ENCODE measurements at places on chromosomes 7 and 10.

- DNase-seq = no peak
Measured at GRCh38 chr10:29798921-29799690, 164.3 kb upstream of the SVIL start.

DNA sequence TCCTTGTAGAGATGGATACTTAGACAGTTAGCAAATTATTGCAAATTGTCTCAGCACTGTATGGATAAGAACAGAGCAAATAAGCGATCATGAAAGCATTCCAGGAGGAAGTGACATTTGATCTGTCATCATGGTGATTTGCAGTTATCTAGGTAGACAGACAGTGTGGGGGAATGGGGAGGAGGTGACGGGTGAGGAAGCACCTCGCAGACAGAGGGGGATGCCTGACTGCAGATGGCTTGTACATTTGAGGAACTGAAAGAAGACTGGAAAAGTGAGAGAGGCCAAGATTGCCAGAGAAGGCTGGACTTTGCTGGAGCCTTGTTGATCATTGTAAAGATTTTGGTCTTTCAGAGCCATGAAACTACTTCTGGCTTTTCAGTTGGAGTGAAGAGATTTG lies 318.2 kb upstream of the CELF2 start:
- no peak for DNase-seq

- peak; percentile 70 for DNase-seq
Measured at GRCh38 chr7:19397911-19398310, 252.7 kb upstream of the FERD3L start.

GRCh38 chr7:101957744-101958525 lies 140.5 kb downstream of the CUX1 start:
- no peak for DNase-seq

DNA sequence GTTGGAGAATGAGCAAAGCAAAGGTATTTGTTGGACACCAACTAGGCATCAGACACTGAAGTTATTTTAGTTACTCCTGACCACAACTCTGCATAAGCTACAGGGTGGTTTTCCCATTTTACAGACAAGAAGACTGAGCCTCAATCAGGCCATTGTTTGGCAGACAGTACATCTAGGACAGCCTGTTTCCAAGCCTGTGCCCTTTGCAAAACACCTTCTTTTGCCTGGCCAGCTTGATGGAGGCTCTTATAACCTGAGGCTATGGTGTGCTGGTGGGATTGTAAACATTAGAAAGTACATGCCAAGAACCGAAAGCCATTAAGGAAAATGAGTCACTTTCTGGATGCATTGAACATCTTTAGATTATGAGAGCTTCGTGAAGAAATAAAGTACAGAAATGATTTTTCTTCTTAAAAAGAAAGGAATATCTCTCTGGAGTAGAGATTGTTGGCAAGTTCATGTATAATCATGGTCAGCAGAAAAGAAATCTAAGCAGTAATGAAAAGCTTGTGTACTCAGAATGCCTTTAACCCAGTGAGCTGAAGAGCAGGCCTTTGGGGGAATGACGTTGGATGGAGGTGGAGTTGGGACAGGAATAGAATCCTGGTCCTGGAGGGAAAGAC lies 140.6 kb downstream of the KIAA1217 start:
- peak; percentile 19 for DNase-seq

GRCh38 chr10:132838346-132838970 lies 52.5 kb upstream of the NKX6-2 start:
- no peak for DNase-seq

DNA sequence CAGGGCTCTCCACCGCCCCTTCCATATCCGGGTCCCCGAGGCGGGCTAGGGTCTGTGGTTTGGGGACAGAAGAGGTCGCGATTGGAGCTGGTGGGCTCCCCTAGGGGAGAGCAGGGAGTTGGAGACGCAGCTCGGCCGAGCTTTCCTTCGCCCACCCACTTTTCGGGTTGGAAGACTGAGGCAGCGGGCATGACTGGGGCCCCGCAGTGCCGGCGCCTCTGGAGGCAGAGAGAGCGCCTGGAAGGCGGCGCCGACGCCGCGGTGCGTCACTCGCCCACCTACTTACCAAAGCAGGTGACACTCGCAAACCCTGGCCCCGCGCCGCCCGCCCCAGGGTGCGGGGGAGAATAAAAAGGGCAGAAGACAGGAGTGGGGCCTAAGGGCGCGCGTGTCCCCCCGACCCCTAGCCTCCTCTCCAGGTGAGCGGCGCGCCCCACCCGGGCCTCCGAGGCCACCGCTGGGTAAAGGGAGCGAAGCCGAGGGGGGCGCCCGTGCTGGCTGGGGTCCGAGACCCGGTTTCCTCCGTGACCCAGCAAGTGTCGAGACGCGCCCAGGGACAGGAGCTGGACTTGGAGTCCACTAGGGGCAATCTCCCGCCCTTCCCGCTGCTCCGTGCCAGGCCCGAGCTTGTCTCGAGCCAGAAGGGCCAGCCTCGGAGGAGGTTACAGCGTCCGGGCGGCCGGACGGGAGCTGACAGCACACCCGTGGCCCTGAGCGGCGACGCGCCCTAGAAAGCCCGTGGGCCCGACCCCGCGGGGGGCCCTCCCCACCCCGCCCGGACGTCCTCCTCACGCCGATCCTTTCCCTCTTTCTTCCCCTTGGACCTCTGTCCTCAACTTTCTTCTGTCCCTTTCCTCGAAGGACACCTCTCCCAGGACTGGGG lies 34.4 kb upstream of the GRID1 start:
- DNase-seq = peak; percentile 44

DNA sequence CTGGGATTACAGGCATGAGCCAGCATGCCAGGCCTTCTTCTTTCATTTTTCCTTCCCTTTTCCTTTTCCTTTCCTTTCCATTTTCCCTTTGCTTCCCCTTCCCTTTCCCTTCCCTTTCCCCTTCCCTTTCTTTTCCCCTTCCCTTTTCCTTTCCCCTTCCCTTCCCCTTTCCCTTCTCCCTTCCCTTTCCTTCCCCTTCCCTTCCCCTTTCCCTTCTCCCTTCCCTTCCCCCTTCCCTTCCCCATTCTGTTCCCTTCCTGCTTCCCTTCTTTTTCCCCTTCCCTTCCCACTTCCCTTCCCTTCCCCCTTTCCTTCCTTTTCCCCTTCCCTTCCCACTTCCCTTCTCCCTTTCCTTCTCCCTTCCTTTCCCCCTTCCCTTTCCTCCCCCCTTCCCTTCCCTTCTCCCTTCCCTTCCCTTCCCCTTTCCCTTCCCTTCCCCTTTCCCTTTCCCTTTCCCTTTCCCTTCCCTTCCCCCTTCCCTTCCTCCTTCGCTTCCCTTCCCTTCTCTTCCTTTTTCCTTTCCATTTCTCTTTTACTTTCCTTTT lies 712.2 kb upstream of the POM121L12 start:
- DNase-seq = no peak

DNA sequence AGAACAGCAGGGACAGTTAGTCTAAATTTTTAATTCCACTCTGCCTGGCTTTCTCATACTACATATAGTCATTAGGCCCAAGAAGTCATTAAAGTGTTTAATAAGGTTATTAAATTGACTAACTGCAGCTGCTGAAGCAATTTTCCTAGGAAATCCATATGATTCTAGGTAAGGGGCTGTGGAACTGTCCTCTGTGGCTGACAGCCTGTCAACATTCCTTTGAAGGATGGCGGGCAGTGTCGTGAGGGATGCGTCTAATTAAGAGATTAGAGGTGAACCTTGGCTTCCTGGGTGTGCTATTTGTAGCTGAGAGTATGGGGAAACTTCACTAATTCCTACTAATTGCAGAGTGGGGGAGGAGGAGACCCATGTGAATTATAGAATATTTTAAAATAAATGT lies 64.6 kb downstream of the SNX10 start:
- DNase-seq = no peak

GRCh38 chr7:35549781-35550180 lies 145.2 kb downstream of the HERPUD2 start:
- no peak for DNase-seq

- DNase-seq = peak; percentile 11
Measured at GRCh38 chr7:46848944-46849343, 733.0 kb downstream of the TNS3 start.

DNA sequence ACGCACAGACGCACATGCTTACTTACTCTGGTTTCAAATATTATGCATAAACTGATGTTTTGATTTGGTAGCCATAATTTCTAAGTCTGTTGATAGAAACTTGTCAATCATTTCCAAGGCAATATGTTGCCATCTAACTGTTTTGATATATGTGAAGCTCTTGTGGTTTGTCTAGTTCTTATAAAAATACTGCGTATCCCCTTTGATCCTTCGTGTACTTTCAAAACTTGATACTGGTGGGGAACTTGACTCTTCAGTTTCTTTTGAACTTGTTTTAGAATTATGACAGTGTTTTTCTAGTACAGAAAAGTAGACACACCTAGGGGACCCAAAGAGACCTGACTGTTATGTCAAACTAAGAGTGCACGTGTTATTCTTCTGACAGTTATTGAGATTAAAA lies 708.0 kb downstream of the LRMDA start:
- DNase-seq = no peak

- no peak for DNase-seq
Measured at GRCh38 chr10:105195831-105196230, 554.7 kb downstream of the SORCS3 start.

DNA sequence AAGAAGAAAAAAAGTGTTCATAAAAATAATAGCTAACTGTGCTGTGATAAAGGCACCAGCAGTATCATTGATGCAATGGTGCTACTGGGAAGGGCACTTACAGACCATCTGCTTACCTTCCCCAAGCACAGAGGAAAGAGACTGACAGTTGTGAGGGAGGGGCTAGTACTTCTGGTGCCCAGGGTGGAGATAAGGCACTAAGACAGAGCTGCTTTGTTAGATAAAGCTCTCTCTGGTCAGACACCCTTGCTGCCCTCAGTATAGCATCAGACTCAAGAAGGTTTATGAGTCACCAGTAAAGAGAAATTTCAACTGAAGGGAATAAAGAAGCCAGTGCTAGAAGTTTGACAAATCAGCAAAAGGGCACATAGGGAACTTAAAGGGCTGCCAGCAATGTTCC lies 325.6 kb downstream of the HPSE2 start:
- DNase-seq = peak; percentile 2

DNA sequence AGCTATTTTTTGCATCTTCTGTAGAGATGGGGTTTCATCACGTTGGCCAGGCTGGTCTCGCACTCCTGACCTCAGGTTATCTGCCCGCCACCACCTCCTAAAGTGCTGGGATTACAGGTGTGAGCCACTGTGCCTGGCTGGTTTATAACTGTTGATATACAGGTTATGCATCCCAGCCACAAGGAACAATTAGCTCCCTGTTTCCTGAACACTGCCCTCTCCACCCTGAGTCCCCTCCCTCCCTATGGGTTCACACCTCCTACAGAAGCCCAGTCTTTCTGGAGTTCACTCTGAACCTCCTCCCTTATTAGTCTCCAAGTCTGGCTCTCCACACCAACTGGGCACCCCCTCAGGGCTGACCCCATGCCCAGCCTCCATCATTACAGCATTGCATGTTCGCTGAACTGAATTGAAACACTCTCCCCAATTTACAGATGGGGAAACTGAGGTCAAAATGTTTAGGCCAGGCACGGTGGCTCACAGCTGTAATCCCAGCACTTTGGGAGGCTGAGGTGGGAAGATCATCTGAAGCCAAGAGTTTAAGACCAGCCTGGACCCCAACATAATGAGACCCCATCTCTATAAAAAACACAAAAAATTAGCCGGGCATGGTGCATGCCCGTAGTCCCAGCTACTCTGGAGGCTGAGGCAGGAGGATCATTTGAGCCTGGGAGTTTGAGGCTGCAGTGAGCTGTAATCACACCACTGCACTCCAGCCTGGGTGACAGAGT lies 1.7 kb upstream of the CLIP2 start:
- DNase-seq = no peak

- peak; percentile 83 for DNase-seq
Measured at GRCh38 chr10:91700788-91701444, 68.0 kb upstream of the PPP1R3C start.

- no peak for DNase-seq
Measured at GRCh38 chr7:44279286-44279685, 46.1 kb downstream of the CAMK2B start.

GRCh38 chr10:23368816-23369640 lies 24.4 kb upstream of the C10orf67 start:
- DNase-seq = no peak

- no peak for DNase-seq
Measured at GRCh38 chr7:12890586-12890985, 203.2 kb downstream of the ARL4A start.

- DNase-seq = no peak
Measured at GRCh38 chr7:82375713-82376112, 67.9 kb downstream of the CACNA2D1 start.

DNA sequence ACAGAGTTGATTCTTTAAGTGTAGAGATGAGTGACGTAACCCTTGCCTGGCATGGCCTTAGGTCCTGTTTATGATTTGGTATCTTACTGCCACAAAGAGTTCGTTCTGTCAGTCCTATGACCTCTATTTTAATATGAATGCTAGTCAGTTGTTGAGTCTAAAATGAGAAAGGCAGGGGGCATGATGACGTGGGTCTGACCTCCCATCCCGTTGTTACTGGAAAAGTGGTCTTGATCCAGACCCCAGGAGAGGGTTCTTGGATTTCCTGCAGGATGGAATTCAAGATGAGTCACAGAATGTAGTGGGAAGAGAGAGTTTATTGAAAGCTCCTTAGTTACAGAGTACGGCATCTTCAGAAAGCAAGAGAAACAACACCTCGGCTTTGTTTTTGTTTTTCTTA lies 317.0 kb upstream of the COBL start:
- DNase-seq = no peak

DNA sequence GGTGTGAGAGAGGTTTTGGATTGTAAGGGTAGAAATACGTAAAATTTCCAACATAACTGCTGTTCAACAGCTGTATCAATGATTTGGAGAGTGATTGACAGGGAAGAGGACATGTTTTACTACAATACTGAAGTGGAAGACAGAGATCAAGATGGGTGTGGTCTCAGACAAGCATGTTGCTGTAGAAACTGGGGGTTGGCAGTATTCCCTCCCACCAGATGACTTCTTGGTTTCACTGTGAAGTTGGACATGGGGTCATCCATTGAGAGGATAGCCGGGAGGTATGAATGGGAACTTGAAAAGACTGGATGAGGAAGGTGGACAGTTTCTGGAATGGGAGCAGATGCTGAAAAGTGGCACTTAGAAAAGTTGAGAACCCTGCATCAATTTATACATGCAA lies 95.3 kb upstream of the HDAC9 start:
- DNase-seq = no peak

- DNase-seq = peak; percentile 17
Measured at GRCh38 chr10:31836569-31837406, 91.8 kb downstream of the ARHGAP12 start.

GRCh38 chr10:27383595-27384542 lies 120.2 kb upstream of the RAB18 start:
- DNase-seq = peak; percentile 62

All from HCEC 1CT (cell line).